ENCODE measurements at places on chromosomes 7 and 10.
A peak's percentile ranks its signal among the peaks of the same experiment; 100 is the strongest.

DNA sequence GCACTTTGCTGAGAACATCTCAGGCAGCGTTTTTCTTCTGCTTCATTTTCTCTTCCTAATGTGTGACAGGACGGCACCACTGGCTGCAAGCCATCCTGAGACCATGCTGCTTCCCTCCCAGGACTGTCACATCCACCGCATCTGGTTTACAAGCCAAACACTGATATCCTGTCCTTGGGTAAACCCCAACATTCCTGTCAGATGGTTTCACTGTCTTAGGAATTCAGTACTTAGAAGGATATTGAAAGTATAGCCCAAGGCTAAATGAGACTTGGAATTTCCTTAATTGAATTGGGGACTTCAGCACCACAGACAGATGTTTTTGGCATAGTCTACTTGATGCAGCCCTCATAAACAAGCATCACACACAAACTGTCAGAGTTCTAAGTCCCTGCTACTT, 74.2 kb upstream of the PLXNA4 start:
- DNase-seq, result no peak

DNA sequence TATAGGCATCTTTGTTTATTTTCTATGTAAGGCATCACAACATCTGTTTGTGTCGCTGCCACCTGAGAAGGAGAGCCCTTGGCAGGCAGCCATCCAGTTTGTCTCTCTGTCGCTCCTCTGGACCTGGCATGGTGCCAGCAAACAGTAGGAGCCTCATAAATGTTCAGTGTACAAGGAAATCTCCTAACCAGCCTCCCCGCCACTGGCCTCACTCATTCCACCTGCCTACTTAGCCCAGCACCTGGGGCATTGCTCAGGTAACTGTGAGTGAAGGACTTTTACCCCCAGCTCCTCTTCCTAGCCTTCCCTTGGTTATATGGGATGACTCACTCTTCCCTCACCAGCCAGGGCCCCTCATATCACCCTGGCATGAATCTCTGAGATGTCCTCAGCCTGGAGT, 61.7 kb upstream of the NPTX2 start:
- no peak for DNase-seq

DNA sequence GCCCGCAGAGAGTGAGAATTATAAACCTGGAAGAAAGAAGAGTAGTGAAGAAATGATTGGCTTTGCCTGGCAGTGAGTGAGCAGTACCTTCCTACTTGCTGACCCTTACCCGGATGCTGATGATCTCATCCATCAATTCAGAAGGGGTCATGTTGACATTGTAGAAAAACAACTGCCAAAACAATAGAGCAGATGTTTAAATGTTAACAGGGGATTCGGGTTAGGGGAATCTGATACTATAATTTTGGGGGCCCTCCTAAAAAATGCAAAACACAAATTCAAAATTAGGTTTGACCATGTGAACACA, 78.1 kb downstream of the MYOF start:
- DNase-seq, result no peak

DNA sequence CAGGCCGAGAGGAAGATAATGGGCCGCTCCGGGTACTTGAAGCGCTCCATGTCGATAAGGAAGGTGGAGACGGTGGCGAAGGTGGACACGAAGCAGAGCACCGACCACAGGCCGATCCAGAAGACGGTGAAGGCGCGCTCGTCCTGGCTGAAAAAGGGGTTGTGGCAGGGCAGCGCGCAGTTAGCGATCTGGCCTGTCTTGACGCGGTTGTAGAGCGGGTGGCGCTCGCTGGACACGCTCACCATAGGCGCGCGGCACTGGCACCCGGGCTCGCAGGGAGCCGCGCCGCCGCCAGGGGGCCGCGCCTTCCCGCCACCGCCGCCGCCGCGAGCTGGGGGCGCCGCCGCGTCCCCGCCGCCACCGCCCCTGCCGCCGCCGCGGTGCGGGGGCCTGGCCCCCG, 1.6 kb downstream of the FZD8 start:
- DNase-seq, result peak; percentile 42

DNA sequence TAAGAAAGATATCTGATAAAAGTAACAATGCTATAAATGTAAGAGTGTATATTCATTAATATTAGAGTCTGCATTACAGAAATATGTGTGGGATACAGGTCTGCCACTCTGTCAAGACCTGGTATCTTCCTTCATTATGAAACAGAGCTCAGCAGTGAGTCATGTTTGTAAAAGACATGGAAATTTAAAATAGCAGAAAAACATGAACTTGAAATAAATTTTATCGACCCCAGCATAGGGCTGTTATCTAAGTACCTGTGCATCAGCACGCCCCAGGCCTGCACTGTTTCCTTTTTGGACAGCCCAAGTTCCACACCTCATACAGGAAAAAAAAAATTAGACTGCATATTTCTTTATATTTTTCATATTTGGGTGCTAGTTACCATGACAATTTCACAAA, 58.0 kb upstream of the ZPBP start:
- DNase-seq, result no peak

DNA sequence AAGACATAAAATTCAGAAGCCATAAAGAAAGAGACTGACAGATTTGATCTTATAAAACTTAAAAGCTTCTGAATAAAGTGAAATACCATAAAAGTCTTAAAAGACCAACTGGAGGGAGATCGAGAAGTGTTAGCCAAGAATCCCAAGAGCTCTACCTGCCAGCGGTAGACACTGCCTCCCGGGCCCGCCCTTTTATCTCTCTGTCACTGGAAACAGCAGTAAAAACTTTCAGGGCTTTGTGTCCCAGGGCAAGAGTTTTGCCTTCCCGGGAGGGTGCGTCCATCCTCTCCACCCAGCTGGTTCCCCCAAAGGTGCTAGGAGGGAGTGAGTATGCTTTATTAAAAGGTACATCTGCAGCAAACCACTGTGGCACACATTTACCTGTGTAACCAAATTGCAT, 5.8 kb downstream of the PLA2G12B start:
- DNase-seq, result no peak

- no peak for DNase-seq
Measured at GRCh38 chr10:14173391-14173705, 157.4 kb downstream of the FRMD4A start.

DNA sequence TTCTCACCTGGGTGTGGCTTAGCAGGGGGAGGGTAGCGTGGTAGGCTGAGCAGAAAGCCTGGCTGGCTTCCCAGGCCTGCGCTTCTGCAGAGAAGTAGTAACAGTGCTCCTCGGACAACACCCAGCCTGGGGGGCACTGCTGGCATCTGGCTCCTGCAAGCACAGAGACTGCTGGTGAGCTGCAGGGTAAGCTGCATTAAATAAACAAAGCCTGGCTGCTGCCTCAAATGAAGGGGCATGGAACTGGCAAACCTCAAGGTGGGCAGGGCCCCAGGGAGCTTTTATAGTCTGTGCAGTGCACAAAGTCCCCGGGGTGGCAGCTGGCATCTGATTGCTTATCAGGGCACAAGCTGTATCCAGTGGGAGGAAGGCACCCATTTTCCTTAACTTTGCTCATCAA, 3.9 kb downstream of the KLRG2 start:
- DNase-seq, result no peak

GRCh38 chr10:60666221-60666620, 112.1 kb upstream of the CDK1 start:
- no peak for DNase-seq

All from activated naive CD4-positive, alpha-beta T cell treated with anti-CD3 and anti-CD28 coated beads, Interleukin-2, amount 10 ng/mL, durations not matched to agents 7 days and 5 days (primary cell).